ENCODE measurements at places on chromosomes 3 and 15. TPM values are rescaled to one million over a fixed set of nuclear protein-coding genes. Genes with fewer than 3 reads are reported as not detected.
A peak's percentile ranks its signal among the peaks of the same experiment; 100 is the strongest.

The LINGO1 gene
- total RNA-seq: not detected

The CD96 gene
- total RNA-seq: not detected

GRCh38 chr3:8506571-8507061 is 5.0 kb downstream of the LMCD1 start:
- peak; percentile 52 for DNase-seq

DNA sequence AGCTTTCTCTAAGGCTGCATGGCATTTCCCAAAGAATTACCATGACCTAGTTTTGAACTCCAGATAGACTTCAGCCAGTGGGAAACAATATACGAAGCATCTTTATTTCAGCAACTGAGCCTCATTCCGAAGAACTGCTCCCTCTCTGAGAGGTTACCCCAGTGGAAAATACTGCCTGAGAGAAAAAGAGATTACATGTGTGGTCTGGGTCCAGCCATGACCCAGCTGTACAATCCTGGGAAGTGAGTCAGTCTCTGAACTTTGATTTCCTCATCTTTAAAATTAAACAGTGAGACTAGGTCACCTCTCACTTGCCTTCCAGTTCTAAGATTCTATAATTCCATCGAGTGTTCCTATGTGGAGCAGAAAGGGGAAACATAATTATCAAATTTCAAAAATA is 42.4 kb downstream of the TNIK start:
- peak; percentile 90 for DNase-seq

GRCh38 chr15:27358751-27359434 is 387.9 kb downstream of the GABRG3 start:
- no peak for DNase-seq

DNA sequence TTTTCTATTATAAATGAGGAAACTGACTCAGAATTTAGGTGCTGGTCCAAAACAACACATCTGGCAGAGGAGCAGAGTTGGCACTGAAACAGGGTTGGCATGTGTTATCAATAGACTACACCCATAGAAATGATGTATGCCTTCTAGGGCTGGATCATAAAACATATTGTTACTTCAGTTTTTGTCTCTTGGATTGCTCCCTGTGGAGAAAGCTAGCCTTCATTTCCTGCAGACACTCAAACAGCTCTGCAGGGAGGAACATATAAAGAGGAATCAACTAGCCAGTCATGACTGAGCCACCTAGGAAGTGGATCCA is 507 bp upstream of the MRPL3 start:
- DNase-seq: peak; percentile 28

- no peak for DNase-seq
These were observed 51.8 kb upstream of the TPRG1 start for GRCh38 chr3:189119950-189120349.
